Left renal pelvis (tissue), 4 donors: ENCODE measurements at places on chromosomes 7 and 10. TPM values are rescaled to one million over a fixed set of nuclear protein-coding genes. Genes with fewer than 3 reads are reported as not detected.

PIK3CG gene
- polyA plus RNA-seq, result 2.4 TPM

LDB3 gene
- 0.68 TPM for polyA plus RNA-seq

CPED1 gene
- 35.8 TPM for polyA plus RNA-seq

BRAT1 gene
- polyA plus RNA-seq, result 26.6 TPM

AASS gene
- polyA plus RNA-seq, result 58.2 TPM

DNA sequence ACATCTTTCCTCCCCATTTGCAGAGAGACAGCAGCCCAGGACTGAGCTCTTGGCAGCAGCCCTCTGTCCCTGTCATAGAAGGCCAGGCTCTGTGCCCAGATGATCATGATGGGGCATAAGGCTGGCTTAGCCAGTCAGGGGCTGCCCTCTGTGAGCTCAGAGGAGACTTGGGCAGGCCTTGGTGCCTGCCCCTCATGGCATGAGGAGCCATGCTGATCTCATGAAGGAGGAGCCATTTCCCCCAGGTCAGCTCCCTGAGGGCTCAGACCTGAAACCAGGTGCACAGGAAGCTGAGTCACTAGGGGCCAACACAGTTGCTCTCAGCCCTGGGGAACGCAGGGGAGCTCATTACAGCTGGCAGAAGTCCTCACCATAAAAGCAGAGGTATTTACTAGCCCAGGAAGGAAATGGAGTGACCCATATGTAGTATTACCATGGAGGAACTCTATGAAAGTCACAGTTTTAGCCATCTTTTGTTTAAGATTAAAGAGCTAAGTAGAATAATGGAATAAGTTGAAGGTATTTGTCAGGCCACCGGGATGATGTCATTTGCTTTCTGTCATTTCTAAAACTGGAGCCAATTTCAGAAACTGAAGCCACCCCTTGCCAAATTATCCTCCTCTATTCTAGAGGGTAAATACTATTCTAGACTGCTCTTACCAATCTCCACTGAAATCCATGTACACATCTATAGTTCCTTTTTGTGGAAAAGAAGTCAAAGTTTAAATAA, 362.4 kb upstream of the ZNF32 start:
- DNase-seq, result no peak

DNA sequence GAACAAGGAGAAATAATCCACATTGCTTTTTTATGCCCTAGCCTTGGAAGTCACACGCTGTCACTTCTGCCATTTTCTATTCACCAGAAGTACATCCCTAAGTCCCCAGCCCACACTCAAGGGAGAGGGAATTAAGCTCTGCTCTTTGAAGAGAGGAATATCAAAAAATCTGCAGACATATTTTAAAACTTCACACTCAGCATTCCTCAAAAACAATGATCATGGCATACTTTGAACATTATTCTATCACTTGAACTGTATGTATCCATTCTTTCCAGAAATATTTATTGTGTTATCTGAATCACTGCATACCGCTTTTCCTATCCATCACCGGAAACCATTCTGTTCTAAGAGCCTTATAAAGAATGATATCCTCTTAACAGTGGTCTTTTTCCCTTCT, 9.4 kb downstream of the ABCC2 start:
- DNase-seq, result no peak

- no peak for DNase-seq
Observed at GRCh38 chr10:6565588-6565987, 14.5 kb downstream of the PRKCQ start.

DNA sequence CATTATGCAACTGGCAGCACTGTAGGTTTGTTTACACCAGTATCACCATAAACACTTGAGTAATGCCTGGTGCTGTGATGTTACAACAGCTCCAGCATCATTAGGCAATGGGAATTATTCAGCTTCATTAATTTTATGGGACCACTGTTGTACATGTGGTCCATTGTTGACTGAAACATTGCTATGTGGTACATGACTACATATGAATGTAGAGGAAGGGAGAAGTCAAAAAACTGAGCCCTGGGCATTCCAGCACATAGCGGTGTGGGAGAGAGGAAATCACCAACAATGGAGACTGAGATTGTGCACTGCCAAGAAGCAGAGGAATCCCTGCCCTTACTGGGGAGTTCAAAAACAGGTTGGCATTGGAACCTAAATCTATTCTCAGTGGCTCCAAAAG, 89.0 kb downstream of the TRIM24 start:
- DNase-seq, result no peak

- DNase-seq, result no peak
Observed at GRCh38 chr10:59817773-59818172, 64.5 kb upstream of the MRLN start.
